NAMALWA (cell line): ENCODE measurements at places on chromosomes 1 and 21.

DNA sequence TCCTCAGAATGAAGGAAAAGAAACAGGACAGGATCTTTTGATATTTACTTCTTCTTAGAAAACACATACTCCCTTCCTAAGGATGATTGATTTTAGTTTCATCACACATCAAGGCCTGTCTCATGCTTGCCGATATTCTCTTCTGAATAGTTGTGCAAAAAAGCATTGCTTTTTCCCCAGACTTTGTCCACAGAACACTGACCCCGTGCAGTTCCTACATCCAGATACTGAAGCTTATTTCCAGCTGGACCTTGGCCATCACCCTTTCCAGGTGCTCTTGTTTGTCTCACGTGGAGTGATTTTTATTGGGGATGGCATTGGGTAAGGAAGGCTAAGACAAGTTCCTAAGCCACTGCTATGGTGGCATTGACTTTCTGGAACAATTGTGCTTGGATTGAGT lies 197.3 kb upstream of the HOOK1 start:
- DNase-seq = no peak

DNA sequence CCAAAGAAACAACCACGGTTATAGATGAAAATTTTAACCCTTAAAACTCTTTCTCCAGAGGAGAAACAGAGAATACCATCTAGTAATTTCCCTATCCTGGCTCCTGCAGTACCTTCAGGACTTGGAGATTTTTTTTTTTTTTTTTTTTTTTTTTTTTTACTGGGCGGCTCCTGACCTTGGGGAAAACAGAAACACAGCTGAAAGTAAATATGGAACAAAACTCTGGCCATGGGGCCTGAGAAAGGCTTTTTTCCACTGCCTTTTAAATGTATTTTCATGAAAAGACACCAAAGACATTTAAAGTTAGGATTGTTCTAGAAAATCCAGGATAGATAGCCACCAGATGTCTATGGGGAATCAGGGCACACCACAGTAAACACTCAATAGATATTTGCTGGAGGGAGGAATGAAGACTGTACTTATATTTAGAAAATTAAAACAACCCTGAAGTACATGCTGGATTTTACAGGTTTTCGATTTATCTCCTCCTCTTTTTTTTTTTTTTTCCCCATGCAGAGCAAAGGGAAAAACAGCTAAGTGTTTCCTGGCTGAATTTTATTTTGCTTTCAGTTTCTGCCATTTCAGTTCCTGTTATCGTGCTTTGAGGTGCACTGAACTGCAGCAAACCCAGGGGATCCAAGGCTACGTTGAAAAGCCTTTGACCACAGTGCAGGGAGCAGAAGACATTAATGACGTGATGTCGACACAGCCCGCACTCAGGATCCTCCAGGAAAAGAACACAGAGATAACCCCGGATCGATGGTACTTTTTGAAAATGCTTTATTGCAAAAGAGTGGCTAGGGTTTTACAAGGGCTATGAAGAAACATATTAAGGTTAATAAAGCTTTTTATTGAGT lies 35.7 kb upstream of the CNN3 start:
- peak; percentile 85 for DNase-seq

GRCh38 chr1:199489594-199489993 lies 537.9 kb upstream of the NR5A2 start:
- DNase-seq = peak; percentile 9

DNA sequence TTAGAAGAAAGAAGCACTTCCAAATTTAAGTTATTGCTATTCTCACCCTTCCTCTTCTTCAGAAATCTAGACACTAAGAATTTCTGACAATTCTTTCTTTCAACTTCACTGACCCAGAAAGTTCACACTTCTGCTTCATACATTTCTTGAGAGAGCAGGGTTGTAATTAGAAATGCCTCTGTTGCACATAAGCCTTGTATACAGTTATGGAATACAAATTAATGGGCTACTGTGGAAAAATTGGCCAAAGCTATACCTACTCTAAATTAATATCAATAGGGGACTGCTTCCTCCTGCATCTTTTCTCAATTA lies 1.5 kb downstream of the TNFSF18 start:
- DNase-seq = no peak

DNA sequence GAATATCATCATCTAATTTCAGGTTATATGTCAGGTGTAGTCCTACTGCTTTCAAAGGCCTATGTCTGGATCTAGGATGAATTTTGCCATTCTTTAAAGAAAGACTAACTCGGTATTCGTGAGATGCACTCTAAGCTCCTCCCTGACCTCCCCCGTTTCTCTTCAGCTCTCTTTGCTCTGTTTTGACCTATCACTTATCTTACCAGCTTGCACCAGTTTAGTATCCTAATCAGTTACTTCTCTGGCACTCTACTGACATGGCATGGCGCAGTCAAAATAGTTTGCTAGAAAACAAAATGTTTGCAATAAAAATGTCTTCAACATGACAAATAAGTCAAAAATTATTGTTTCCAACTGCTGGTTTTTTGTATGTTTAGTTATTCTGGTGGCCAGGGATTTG lies 8.4 kb upstream of the SLC16A1 start:
- DNase-seq = no peak

- DNase-seq = peak; percentile 84
These were observed 49.8 kb upstream of the RIPK4 start for GRCh38 chr21:41816583-41817165.

DNA sequence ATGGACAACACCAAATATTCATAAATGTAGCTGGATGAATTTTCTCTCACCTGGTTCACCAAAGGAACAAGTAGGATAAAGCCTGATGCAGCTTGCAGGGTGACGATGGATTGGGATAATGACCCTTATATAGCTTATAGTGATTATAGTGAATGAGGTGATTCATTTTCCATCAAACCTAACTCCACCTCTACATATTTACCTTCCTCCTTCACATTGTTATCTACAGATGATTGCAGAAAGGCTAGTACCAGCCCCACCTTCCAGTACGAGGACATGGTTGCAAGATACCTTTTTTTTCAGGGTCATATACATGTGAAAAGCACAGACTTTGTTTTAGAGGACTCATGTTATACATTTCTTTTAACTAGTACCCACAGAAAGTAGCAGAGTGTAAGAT lies at the start of gene FLG2:
Gene FLG2, minus strand, starts transcription at position 101 of the 400 bp plus-strand sequence. CDS start 1,122 bp downstream, outside the sequence.
- DNase-seq = no peak

- DNase-seq = no peak
These were observed 829.9 kb downstream of the NCAM2 start for GRCh38 chr21:21828130-21828529.

- DNase-seq = no peak
These were observed 202.5 kb downstream of the TTLL7 start for GRCh38 chr1:83796409-83796808.

DNA sequence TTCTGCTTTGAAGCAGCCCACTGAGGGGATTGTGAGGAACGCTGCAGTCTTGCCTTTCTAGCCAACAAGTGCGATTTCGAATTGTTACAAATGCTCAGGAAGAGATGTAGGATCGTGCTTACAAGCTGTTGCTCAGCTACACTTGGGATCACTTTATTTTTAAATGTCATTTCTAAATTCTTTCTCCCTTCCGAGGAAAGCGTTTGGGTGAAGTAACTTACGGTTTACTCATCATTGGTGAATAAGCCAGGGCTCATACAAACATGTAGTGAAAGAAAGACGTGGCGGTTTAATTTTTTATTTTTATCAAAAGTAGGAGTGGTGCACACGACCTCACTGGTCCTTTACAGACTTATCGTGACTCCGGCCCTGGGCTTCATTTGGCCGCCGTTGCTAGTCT lies 386.6 kb downstream of the KIF26B start:
- no peak for DNase-seq

GRCh38 chr1:25023826-25024225 lies 93.8 kb upstream of the RUNX3 start:
- no peak for DNase-seq

DNA sequence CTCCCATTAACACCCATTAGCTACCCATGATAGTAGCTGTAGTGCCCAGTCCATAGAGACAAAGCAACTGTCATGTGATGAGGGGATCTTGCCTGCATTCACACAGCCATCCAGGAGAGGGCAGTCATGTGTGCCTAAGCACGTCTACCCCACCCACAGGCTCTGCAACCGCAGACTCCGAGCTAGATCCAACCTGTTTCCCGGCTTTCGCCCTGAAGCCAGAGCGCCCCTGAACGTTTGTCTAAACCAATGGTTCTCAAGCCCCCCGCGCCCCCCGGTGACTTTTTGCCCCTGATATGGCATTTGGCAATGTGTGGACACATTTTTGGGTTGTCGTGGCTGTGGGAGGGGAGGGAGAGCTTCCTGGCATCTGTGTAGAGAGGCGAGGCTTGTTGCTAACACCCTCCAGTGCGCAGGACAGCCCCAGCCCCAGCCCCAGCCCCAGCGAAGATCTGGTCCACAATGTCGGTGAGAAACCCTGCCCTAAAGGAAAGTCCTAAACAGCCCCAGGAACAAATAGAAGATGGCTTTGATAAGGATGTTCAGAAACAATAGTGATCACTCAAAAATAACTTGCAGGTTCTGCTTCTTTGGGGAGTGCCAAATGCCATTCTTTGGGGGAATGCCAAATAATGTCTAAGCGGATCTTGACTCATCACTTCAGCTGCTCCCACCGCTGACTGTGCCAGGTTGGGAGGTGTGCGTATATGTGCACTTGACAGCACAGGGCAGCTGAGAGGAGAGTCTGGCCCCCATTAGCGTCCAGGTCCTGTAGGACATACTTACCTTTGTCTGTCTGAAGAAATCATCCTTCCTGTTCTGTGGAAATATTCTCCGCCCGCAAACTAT lies 34.5 kb downstream of the SLC44A3 start:
- peak; percentile 88 for DNase-seq

DNA sequence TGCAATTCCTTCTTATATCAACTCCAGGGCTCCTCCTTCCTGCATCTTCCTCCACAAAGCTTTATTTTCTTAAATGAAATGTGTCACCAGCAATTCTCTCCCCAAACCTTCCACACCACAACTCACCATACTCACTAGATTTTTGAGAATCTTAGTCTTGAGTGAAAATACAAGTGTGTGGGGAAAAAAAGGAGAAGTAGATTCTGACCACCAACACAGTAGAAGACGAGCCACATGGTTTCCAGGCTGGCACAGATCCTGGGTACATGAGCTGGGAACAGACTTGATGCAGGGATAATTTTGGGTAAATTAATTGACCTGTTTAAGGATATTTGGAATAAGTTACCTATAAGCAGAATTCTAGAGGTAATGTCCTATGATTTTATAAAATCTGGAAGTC lies 72.8 kb upstream of the KCNJ15 start:
- no peak for DNase-seq

GRCh38 chr21:35025206-35026152 lies 23.6 kb downstream of the RUNX1 start:
- no peak for DNase-seq

DNA sequence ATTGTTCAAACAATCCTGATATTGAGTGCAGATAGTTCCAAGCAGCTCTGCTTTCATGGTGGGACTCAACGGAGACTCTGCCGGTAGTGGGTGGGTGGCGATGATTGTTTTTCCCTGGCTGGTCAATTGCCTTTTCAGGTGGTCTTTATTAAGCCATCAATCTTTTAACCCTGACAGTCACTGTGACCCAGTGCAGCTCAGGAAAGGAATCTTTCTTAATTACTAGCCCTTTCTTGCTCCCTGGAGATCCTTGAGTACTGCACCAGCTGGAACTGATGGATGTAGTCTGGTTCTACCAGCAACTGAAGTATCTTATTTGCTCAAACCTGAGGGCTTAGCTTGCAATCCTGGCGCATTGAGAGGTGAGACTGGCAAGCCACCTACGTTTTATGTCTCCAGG lies 196.4 kb downstream of the PLPP3 start:
- DNase-seq = no peak

GRCh38 chr1:198128533-198128932 lies 28.3 kb upstream of the NEK7 start:
- no peak for DNase-seq

DNA sequence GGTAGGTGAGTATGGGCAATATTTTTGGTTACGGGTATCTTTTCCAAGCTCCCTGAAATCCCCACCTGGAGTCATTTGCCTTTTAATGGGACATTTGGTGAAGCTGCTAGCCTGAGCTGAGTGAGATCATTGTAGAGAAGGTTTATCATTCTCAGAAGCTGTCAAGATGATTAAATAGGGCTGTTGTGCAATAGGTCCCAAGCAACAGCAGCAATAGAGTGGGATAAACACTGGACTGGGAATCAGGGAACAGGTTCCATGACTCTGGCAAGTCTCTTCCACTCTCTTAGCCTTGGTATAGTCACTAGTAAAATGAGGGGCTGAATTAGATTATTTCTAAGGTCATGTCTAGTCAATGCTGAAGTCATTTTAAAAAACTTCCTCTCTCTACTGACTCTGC lies 30.3 kb upstream of the FAM78B start:
- DNase-seq = no peak

GRCh38 chr1:179599623-179600249 lies 8.1 kb downstream of the TDRD5 start:
- DNase-seq = peak; percentile 76

DNA sequence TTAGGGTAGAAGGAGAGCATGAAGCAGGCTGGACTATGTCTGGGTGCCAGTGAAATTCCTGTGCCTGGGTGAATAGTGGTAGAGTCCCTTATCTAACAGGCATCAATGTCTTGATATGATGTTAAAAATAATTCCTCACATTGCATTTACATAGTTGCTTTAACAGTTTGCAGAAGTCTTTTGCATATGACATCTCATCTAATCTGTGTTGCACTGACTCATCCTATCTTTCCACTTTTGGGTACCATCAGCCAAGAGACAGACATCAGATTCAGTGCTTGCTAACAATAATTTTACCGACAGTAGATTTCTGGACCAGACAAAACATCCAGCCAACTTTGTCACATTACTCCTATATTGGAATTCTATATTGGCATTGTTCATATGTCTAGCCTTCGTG lies 92.5 kb downstream of the WDR64 start:
- no peak for DNase-seq

DNA sequence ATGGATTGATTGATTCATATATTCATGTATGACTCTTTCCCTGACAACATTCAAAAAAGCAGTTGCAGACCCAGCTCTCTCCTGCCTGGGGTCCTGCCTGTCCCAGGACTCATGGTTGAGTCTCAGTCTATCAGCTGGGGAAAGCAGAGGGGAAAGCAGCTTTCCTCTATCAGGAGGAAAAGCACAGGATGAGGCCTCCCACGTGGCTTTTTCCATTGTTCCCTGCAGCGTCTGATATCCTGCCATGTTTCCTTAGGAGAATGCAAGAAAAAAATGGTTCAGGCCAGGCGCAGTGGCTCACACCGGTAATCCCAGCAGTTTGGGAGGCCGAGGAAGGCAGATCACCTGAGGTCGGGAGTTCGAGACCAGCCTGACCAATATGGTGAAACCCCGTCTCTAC lies 133.0 kb upstream of the VAMP3 start:
- no peak for DNase-seq

- DNase-seq = no peak
These were observed 2.5 kb downstream of the HPCAL4 start for GRCh38 chr1:39688706-39689105.

DNA sequence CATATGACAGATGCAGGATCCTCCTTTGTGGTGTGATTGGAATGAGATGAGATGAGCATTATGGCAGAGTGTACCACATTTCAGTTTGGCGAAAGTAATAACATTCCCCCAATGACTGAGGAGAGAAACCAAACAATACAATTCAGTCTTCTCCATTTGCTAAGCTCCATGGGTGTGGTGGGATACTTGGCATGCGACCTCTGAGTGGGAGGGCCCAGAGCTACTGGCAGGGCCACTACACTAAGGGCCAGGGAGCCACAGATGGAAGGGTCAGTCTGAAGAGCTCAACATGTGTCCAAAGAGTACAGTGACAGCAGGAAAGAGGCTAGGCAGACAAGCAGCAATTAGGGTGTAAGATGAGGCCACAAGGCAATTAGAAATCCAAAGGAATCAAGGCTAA lies 23.8 kb upstream of the PAXBP1 start:
- no peak for DNase-seq

GRCh38 chr1:220843481-220844011 lies 35.7 kb upstream of the HLX start:
- no peak for DNase-seq

GRCh38 chr1:53735261-53735660 lies 3.7 kb downstream of the GLIS1 start:
- DNase-seq = no peak
